ENCODE measurements at places on chromosomes 2 and 18.

- DNase-seq: no peak
Observed at GRCh38 chr18:11789716-11790510, 61.3 kb upstream of the CHMP1B start.

- no peak for DNase-seq
Observed at GRCh38 chr18:77210249-77210648, 39.4 kb upstream of the GALR1 start.

DNA sequence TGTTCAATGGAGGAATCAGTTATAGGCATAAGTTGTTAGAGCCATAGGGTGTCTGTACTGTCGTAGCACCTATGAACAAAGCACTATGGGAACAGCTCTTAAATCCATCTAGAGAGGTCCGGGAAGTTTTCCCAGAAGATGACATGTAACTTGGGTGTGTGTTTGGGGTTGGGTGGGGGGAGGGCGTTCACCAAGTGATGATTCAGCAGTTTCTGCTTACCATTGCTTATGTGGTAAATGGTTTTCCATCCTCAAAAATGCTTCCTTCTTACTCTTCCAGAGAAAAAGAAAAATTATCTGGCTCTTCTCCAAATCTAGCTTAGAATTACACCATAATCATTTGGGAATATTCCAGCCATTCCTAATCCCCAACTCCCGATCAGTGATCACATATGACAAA, 361.1 kb upstream of the ZNF521 start:
- no peak for DNase-seq

DNA sequence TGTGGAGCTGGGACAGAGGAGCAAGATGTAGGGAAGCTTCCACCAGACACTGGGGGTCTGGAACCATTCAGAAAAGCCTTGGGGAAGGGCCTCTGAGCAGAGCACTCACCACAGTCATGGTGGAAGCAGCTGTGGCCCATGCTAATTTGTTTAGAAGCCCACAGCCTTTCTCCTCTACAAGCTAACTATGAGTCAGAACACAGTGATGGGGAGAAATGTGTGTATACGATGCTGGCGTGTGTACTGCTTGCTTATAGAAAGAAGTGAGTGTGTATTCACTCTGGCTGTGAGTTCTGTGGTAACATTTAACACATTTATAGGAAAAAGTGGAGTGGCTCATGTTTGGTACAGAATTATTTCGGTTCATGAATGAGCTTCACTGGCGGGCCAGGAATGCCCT, 157.0 kb upstream of the ACAA2 start:
- no peak for DNase-seq

DNA sequence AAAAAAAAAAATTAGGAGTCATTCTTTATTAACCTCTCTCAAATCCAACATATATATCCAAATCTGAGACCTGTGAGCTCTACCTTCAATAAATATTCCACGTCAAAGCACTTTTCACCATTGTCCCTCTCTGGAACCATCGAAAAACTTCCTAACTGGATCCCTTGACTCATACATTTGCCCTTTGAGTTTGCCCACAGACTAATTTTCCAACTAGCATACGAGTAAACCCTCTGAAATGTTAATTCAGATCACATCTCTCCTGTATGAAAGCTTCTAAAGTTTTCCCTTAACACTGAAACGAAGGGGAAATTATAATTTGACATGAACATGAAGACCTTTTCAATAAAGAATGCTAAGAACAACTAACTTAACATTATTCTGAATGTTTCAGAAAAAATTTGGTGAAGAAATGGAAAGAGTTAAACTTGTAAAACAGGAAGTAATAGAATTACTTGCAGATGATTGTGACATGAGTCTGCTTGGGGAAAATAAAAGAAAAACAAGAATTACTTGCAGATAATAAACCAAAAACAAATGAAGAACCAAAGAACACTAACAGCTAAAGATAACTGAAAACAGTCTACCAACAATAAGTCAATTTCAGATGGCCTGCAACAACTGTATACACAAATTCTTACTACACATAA, 110.6 kb downstream of the C2orf74 start:
- no peak for DNase-seq

DNA sequence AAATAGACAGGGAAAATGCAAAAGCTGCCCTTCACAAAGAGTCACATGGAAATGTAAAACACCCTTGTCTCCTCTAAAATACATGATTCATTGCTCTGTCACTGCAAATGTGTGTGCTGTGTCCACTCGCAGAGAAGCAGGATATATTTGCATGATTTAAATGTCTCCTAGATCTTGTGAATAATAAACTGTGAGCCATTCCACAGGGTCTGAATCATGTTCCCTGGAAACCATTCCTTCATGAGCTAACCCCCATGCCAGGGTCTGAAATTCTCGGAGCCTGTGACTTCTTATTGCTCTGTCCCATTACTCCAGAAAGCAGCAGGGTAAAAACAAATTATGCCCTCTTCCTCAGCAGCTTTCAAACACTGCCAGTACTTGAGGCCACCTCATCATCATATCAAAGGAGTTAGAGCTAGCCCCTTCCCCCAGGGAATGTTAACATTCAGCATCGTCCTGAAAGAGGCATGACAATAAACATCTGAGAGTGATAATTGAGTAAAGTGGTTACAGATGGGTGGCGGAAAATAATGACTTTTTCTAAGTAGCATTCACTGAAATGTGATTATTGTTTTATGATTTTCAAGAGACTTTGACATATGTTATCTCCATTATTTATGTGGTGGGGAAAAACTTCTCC, 11.7 kb upstream of the CNGA3 start:
- no peak for DNase-seq

DNA sequence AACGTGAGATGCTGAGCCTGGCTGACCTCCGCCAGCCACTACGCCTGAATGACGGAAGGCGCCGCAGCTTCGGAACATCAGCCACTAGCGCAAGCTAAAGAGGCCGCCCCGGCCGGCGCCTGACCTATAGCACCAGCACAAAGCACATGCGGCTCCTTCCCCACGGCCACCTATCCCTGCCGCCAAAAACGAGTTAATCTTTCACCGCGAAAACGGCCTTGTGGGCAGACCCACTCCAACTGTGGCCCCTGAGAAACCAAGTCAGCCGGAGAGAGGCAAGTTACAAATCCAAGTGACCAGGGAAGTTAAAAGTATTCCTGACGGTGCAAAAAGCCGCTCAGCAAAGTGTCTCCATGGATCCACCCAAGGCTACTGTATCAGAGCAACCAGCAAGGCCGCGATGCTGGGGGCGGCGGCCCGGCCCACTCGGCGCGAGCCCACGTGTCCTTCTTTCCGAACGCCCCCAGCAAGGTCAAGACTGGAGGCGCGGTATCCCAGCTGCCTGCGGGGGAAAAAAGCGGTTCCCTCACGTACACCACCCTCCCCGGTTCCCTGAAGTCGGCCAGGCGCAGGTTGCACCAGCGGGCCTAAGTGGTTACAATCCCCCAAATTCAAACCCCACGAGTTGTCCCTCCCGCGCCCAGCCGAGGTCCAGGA, 575 bp downstream of the HSPD1 start:
- DNase-seq: peak; percentile 79

- DNase-seq: no peak
Observed at GRCh38 chr2:3076848-3077642, 300.6 kb downstream of the EIPR1 start.

- DNase-seq: peak; percentile 69
Observed at GRCh38 chr18:37385846-37386778, 179.5 kb downstream of the CELF4 start.

DNA sequence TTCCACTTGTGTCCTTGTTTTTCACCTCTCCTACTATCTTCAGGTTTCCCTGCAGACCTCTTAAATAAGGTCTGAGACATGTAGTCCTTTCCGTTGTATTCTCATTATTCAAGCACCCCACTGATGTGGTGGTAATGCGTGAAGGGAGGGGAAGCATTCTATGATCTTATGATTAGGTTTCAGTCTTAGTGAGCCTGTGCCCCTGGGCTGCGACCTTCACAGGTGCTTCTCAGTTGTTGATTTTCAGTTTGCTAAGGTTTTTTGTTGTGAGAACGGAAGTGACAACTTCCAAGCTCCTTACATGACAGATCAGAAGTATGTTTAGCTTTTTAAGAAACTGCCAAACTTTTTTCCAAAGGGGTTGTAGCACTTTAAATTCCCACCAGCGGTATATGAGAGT, 41.3 kb downstream of the VPS54 start:
- DNase-seq: no peak

DNA sequence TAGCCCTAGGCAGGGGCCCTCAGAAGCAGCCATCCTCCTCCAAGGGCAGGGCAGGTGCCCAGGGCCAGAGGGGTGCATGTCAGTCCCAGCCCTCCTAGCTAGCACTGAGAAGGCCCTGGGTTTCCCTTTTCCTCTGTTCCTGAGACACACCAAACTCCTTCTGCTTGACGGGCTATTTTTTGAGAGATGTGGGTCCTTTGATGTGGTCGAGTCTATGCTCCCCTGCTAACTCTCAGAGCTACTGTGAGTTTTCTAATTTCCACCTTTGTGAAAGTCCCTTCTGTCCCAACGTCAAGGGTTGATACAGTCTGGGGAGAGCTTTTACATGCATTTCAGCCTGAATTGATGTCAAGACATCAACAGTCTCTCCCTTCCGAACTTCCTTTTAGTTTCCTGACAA, 51.4 kb downstream of the TRPM8 start:
- no peak for DNase-seq

GRCh38 chr2:173119069-173119807, 43.6 kb downstream of the MAP3K20 start:
- DNase-seq: no peak

DNA sequence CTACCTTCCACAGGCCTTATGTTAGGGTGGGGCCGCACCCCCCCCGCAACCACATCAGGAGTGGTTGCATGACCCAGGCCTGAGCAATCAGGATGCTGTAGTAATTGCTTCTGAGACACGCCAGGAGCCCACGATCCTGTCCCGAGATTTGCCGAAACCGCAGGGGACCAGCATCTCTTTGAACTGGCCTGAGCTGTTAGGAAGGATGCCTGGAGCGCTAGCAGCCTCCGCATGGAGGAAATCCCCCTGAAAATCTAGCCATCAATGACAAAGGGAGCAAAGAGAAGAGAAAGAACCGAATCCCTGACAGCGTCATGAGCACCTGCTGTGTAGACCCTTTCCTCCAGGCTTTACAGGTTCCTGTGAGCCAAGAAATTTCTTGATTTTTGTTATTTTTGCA, 8.7 kb upstream of the TEX44 start:
- no peak for DNase-seq

All from erythroblast (primary cell).